ENCODE measurements at places on chromosomes 2 and 18.

DNA sequence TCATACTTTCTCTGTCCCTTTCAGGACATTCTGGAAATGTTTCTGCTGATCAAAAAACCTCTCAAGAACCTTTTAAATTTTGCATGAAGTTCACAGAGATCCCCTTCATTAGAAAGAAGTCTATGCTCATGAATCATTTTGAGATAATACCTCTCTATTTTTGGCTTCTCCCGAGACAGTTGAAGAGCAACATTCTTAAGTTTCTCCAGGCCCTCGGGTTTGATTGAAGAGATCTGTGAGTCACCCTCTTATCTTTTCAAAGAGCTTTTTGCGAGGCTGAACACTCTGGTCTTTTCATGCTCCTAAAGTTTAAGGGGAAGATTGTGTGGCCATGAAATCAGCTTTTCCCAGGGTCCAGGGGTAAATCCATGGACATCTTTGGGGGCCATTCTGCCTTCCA is 354.2 kb downstream of the FBXO15 start:
- DNase-seq = no peak

DNA sequence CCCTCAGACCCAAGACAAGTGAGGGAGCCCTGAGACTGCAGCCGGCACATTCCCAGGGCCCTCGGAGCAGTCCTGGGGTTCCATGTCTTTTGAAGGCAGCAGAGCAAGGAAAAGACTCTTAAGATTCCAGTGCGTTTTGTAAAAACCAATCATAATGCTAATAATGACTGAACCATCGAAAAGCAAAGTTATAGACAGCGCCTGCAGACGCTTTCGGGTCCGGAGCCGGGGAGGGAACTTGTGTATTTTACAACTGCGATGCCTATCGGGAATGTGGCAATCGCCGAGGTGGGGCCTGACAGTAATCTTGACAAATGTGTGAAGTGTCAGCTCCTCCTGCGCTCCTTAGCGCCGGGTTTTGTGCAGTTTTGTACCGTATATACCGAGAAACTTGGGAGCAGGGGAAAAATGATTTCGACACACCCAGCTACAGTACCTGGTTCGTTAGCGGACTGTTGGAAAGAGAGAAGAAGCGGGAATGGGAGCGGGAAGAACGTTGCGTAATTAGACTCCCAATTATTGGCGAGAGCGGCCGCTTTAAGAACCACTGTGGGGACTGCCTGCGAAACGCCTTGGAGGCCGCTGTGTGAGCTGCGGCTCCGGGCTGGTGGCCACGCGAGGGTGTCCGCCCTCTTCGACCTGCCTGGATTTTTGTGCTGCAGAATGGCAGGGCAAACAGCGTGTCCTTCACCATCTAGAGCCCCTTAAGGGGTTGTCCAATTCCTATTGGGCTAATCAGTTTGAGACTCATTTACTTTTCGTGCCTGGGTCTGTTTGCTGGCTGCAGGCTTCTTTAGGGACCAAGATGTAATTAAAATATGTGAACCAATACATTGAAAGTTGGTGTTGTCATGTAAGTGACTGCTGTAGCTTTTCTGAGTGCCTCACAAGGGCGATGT is 2.4 kb downstream of the EPAS1 start:
- DNase-seq = no peak

DNA sequence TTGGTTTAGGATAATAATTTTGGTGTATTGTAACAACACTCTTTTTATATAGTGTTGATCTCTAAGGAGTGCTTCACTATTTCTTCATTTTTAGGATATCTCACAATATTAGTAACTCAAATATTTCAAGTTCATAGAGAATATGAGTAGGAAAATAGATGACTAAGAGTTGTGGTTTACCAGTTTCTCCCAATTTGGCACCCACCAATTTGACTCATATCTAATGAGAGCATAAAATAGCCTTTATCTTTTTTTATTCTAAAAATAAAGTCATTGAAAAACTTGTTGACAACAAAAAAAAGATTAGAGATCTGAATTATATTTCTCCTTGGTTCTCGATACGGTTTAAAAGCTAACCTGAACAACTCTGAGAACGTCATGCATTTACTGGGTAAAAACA is 204.0 kb downstream of the PARD3B start:
- DNase-seq = no peak

- DNase-seq = no peak
These were observed 49.9 kb downstream of the MYO7B start for GRCh38 chr2:127585270-127585807.

DNA sequence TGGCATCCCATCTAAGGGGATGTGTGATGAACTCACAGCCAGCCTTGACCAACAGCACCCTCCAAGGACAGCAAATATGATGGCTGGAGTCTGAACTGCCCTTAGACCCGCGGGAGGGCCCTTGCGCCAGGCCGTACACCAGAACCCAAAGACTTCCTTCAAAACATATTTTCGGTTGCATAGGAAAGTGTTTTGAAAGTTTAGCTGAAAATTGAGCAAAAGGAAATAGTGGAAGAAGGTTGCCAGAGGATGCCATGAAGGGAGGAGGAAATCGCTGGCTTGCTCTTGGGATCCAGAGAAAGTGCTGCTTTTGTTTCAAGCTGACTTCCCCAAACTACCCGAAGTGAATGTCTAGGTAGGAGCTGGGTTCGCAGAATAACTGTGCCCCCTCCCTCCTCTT is 61.3 kb downstream of the IL1R2 start:
- DNase-seq = no peak

DNA sequence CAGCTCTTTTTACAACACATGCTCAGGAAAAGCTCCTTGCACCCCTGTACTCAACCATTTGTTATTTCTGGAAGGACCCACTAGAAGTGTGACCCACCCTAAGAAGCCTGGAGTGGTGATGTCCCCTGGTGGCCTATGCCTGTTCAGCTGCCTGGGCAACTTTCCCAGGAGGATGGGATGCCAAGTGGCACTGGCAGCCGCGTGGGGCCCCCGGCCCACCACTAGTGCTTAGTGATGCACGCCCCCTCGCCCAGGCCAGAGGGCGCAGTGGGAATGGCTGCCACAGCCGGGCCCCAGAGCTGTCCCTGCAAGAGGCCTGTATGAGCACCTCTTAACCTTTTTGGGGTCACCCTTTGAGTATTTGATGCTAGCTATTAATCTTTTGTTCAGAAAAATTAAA is 18.1 kb downstream of the IMPA2 start:
- DNase-seq = no peak

- DNase-seq = no peak
These were observed 284.5 kb downstream of the ZNF521 start for GRCh38 chr18:25067275-25068025.

GRCh38 chr18:59835605-59836379 is 64.0 kb upstream of the PMAIP1 start:
- no peak for DNase-seq

DNA sequence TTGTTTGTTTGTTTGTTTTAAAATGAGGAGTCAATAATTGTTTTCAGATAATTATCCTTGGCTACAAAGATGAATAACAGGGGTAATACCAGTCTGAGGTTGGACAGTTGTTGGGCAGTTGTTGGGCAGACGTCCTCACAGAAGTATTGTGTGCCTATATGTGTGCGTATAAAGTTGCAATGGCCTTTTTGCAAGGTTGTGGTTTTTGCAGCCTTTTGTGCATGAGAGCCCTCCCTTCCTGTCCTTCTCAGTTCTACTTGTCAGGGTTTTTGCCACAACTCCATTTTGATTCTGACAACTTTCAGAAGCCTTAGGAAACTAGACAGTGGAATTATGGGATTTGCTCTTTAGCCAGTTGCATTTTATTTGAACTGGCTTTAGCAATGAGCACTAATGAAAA is 6.0 kb upstream of the STK39 start:
- DNase-seq = no peak

DNA sequence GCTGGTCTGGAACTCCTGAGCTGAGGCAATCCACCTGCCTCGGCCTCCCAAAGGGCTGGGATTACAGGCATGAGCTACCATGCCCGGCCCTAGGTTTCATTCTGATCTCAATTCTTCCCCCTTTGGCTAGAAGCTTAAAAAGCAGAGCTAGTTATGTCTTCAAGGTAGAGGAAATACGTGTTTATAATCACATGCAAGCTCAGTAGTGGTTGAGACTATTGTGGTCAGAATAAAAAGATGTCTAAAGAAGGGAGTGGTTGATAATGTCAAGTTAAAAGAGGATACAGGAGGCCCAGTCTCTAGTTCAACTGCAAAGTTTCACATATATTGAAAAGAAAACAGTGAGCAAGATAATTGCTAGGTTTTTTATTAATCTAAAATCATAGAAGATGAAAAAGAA is 807.8 kb upstream of the ACVR2A start:
- DNase-seq = no peak

- no peak for DNase-seq
These were observed 15.2 kb downstream of the GALNT3 start for GRCh38 chr2:165778653-165779451.

DNA sequence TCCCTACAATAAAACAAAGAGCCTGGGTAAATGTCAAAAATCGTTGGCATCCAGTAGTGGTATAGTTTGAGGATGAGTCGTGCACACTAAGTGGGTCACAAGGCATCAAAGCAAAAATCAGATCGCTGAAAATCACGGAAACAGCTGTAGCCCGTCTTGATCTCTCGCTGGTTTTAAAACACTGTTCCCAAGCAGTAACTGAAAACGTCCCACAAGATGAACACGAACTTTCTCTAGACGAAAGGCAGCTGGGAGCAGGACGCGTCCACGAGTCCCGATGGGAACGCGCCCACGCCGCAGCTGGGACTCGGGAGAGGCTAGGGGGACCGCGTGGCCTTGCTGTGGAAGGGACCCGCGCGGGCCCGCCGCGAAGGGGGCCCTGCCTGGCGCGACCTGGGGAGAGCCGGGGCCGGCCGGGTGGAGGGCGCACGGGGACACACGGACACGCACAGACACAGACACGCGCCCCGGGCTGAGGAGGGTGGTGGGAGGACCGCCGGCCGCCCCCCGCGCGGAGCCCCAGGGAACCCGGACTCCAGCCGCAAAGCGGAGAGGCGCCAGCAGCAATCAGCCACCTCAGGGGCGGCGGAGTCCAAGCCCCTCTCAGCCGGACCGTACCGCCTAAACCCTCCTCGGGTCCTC is 651 bp downstream of the STK17B start:
- no peak for DNase-seq

DNA sequence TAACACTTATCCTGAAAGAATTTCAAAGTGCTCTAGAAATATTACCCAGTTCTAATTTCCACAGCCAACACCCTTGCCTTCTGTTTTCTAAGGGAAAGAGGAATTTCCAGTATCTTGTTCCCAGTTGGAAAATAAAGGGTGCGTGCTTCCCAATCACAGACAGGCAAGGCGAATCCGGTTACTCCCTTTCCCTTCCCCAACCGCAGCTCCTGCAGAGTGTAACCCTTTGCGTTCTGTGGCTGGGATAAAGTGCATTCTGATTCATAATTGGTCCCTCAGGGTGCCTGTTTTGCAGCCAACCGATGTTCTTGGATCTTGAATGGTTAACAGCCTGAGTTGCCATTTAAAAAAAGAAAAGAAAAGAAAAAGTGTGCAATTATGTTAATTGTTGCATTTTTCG is 40.6 kb upstream of the PGAP1 start:
- DNase-seq = no peak
